Pericardium fibroblast (primary cell): ENCODE measurements at places on chromosomes 13 and 19. TPM values are rescaled to one million over a fixed set of nuclear protein-coding genes. Genes with fewer than 3 reads are reported as not detected.

The TTC9B gene
- total RNA-seq: not detected in 2 replicates

The VMAC gene
- 3.5 and 4.9 TPM in 2 replicates for total RNA-seq

The GPR4 gene
- total RNA-seq: 1.5 and 2.0 TPM in 2 replicates

The TNFAIP8L1 gene
- 1.4 and 2.3 TPM in 2 replicates for total RNA-seq

The ZNF677 gene
- total RNA-seq: 7.4 and 20.2 TPM in 2 replicates

The GSX1 gene
- total RNA-seq: not detected in 2 replicates

The KCTD15 gene
- total RNA-seq: 48.0 and 74.5 TPM in 2 replicates

The STRN4 gene
- total RNA-seq: 70.2 and 86.5 TPM in 2 replicates

The BCL2L12 gene
- total RNA-seq: 4.9 and 19.4 TPM in 2 replicates

The ATXN8OS gene
- total RNA-seq: not detected in 2 replicates

The OR7A10 gene
- not detected in 2 replicates for total RNA-seq

The NLRP11 gene
- total RNA-seq: not detected in 2 replicates

The GTF2F1 gene
- total RNA-seq: 36.1 and 43.7 TPM in 2 replicates

The CACNG7 gene
- 3.7 and 8.2 TPM in 2 replicates for total RNA-seq

The ZNF536 gene
- not detected in 2 replicates for total RNA-seq

The CGB5 gene
- total RNA-seq: not detected in 2 replicates

The NLRP9 gene
- total RNA-seq: not detected in 2 replicates

The PSG1 gene
- total RNA-seq: not detected in 2 replicates

The ZNF571 gene
- 0.77 and 1.6 TPM in 2 replicates for total RNA-seq
